EL (cell line): ENCODE measurements at places on chromosomes 1 and 21.
A peak's percentile ranks its signal among the peaks of the same experiment; 100 is the strongest.

DNA sequence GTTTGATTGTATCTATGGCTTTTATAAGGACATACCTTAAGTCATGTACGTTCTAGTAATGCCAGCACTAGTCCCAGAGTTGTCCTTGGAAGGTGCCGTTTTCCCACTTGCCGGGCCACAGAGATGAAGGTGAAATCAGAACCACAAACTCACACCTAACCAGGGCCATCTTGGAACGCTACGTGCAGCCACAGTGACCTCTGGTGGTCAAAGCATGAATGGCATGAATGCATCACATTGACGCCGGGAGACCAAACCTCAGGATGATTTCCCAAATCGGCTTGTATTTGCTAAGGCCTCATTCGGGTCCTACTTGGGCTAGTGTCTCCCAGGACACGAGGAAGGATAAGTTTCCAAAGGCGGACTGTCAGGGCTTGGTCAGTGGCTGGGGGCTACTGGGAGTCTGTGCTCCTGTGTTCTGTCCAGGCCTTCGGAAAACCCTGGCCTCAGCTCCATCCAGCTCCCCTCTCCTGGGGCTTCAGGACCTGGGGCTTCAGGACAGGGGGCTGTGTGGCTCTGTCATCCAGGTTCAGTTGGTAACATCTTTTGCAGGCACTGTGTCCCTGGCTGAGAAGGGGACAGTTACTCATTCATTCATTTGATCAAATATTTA, 260.5 kb downstream of the PRDM2 start:
- DNase-seq = peak; percentile 42

GRCh38 chr1:66217021-66217420, 316.9 kb upstream of the SGIP1 start:
- DNase-seq = peak; percentile 84

DNA sequence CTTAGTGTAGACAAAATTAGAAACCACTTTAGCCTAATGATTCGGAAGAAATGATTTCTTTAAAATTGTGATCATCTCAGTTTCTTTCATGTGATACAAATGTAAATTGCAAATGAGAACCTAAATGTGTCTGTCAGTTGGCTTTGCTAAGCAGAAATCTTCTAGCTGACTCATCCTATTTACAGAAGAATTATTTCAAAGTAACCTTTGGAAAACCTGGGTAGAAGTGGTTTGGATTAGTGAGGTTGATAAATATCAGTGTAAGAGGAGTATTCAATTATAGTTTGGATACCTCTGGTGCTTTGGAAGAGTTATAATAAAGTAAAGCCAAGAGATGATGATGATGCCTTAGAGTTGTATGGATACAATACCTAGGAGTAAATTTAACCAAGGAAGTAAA, 37.4 kb downstream of the CC2D1B start:
- no peak for DNase-seq

DNA sequence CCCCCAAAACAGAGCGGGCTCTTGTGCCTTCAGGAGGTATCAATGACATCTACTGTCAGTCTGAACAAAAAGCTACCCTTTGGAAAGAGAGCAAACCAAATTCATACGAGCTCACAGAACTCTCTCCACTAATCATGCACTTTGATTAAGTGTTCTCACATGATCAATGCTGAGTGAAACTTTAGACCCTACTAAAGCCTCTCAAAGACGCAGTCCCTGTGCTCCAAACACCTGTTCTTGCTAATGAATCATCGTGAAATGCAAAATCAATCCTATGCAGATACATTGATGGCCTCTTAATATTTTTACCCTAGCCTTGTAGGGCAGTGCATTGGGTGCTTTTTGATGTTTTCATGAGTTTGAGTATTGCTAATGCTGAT, 113.4 kb downstream of the ZBTB18 start:
- DNase-seq = no peak

DNA sequence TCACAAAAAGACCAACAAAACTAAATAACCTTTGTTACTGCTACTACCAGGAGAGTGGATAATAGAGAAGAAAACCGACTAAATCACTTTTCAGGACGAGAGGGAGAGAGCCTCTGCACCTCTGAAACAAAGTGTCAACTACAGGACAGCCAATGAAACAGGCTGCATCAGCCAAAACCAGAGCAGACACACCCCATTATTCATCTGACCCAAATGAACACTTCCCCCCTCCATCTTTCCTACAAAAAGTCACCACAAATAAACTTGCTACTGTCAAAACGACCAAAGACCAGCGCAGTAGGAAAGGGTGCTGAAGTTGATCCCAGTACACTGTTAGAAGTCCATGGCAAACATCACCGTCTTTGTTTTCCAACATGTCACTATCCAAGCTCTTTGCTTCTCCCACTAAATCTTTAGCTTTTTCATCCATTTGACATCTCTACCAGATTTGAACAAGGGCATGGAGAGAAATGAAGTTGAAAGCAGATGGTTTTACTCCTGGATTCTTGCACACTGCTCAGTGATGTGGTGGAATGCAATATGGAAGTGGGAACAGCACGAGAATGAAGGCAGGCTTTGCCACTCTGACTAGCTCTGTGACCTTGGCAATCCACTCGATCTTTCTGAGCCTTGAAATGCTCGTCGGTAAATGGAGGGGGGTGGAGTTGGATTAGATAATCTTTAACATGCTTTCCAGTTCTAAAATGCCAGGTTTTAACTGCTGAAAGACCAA, 20.5 kb downstream of the DSTYK start:
- no peak for DNase-seq
